ENCODE measurements at places on chromosomes 3 and 15.

GRCh38 chr15:64070965-64071851 is 22.4 kb downstream of the CIAO2A start:
- no peak overlapping the region for H3K4me3 ChIP-seq
- H3K36me3 ChIP-seq, result peaks cover 39% of the 10 kb centered on the region
- peaks cover 3% of the 10 kb centered on the region for H3K4me1 ChIP-seq
- DNase-seq, result no peak
- H3K27ac ChIP-seq, result peak overlapping the region; percentile 6

GRCh38 chr3:36461597-36461996 is 81.3 kb downstream of the STAC start:
- no peaks in the 10 kb centered on the region for H3K36me3 ChIP-seq
- H3K4me3 ChIP-seq, result no peak overlapping the region
- H3K27ac ChIP-seq, result no peak overlapping the region

DNA sequence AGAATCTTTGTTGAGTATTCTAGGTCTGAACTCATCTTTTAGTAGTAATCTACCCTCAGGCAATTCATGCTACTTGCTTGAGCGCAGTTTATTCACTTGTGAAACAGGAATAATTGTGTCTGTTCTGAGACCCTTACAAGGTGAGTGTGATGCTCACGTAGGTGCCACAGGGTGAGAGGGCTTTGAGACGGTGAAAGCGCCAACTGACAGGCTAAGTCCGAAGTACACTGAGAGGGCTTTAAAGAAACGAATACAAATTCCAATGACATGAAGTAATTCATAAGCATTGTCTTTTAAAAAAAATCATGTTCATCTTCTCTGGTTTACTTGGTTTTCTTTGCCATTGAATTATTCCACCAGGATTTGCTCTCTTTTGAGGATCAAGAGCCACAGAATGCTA is 393.7 kb upstream of the RGMA start:
- no peaks in the 10 kb centered on the region for H3K36me3 ChIP-seq
- H3K4me3 ChIP-seq, result no peak overlapping the region
- DNase-seq, result no peak
- H3K27ac ChIP-seq, result no peak overlapping the region
- H3K4me1 ChIP-seq, result no peaks in the 10 kb centered on the region
- no peaks in the 10 kb centered on the region for H3K27me3 ChIP-seq

GRCh38 chr3:185744997-185745843 is 79.6 kb downstream of the IGF2BP2 start:
- H3K27me3 ChIP-seq, result no peaks in the 10 kb centered on the region
- peak; percentile 78 for DNase-seq
- no peak overlapping the region for H3K4me3 ChIP-seq
- H3K27ac ChIP-seq, result peak overlapping the region; percentile 81

DNA sequence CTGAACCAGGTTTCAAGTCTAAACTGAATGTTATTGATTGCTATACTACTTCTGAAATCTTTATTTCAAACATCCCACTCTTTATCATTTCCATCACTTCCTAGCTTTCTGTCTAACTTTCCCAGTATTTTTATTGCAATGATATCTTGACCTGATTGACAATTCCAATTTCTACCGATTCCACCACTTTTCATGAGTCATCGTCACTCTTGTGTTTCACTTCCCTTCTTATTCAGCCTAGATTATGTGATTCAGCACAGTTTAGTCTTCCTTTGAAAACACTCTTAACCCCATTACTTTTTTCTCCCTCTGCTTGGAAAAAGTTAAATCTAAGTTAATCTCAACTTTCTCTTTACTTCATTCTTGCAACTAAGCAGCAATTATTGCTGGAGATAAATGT is 62.6 kb downstream of the SLC7A14 start:
- no peak overlapping the region for H3K27ac ChIP-seq
- H3K4me1 ChIP-seq, result no peaks in the 10 kb centered on the region
- no peaks in the 10 kb centered on the region for H3K36me3 ChIP-seq

- no peak overlapping the region for H3K27ac ChIP-seq
Observed at GRCh38 chr15:80514071-80514780, 110.0 kb downstream of the ARNT2 start.

DNA sequence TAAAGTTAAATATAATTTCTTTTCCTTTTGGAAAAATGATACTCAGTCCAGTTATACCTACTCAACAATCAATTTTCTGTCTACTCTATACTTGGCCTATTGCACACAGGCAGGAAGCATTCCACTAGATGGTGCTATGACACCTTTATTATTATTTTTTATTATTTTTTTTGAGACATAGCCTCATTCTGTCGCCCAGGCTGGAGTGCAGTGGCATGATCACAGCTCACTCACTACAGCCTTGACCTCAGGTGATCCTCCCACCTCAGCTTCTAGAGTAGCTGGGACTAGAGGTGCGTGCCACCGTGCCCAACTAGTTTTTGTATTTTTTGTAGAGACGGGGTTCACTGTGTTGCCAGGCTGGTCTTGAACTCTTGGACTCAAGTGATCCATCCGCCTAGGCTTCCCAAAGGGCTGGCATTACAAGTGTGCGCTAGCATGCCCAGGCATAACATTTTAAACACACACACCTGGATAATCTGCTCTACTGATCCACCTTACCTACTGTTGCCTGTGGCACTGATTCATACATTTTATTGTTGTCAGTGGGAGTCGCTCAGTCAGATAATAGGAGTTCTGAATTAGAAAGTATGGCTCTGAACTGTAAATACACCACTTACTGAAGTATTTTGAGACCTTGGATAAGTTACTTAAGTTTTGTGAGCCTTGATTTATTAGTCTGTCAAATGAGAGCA is 56.2 kb downstream of the EIF3J start:
- no peak for DNase-seq
- H3K4me3 ChIP-seq, result no peak overlapping the region
- no peaks in the 10 kb centered on the region for H3K4me1 ChIP-seq
- H3K36me3 ChIP-seq, result peaks cover 96% of the 10 kb centered on the region
- no peaks in the 10 kb centered on the region for H3K27me3 ChIP-seq

DNA sequence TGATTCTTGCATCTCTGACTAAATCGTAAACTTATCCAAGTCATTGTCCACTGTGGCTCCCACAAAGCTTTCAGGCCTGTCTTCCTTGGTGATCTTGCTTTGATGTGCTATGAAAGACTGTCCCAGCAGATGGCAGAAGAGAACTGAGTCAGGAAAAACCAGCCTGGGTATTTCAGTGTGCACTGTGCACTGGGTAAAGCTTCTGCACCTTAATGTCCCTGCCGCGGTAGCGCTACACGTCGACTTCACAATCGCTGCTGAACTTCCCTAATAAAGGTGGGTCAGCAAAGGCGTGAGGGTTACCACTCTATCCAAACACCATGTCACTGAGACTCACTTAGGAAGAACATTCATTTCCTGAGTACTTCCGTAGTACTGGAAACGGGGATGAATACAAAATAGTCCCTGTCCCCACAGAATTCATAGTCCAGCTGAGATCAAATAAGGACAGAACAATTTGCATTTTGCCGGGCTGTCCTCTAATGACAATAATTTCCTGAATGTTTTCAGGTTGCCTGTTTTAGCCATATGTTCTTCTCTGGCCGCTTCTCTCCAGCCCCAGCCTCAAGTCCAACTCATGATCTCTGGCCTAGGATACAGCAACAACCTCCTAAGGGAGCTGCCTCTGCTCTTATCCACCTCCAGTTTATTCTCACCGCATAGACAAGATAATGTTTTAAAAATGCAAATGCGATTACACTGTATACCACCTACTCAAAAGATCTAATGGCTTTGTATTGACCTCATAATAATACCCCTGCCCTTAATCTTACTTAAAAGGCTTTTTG is 83.6 kb upstream of the AKAP13 start:
- no peaks in the 10 kb centered on the region for H3K4me1 ChIP-seq
- no peaks in the 10 kb centered on the region for H3K27me3 ChIP-seq
- no peak for DNase-seq
- no peaks in the 10 kb centered on the region for H3K36me3 ChIP-seq
- H3K27ac ChIP-seq, result no peak overlapping the region

DNA sequence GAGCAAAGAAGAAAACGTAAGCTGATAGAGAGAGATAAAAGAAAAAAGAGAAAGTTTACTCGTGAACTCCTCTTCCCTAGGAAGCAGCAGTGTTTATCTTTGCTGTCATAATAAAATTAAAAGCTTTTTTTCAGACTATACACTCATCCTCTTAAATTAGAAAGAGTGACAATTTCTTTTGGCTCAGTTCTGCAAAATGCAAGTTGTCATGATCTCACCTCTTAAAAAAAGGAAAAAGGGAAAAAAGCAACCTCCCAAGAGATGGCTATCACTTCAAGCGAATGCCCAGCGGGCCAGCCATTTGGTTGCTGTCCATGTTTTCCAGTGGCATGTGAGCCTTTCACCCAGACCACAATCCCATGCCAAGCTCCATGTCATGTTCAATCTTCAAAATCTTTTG is 7.0 kb upstream of the THBS1 start:
- peaks cover 3% of the 10 kb centered on the region for H3K4me1 ChIP-seq
- H3K36me3 ChIP-seq, result no peaks in the 10 kb centered on the region
- H3K27ac ChIP-seq, result no peak overlapping the region
- DNase-seq, result no peak

- no peak overlapping the region for H3K27ac ChIP-seq
- H3K27me3 ChIP-seq, result no peaks in the 10 kb centered on the region
- H3K4me3 ChIP-seq, result no peak overlapping the region
- DNase-seq, result no peak
- peaks cover 27% of the 10 kb centered on the region for H3K4me1 ChIP-seq
Observed at GRCh38 chr3:129687586-129688125, 81.2 kb upstream of the PLXND1 start.

- DNase-seq, result no peak
- H3K4me1 ChIP-seq, result no peaks in the 10 kb centered on the region
- no peaks in the 10 kb centered on the region for H3K27me3 ChIP-seq
- no peak overlapping the region for H3K27ac ChIP-seq
Observed at GRCh38 chr3:86785386-86785785, 205.6 kb downstream of the VGLL3 start.

- H3K4me1 ChIP-seq, result no peaks in the 10 kb centered on the region
- no peaks in the 10 kb centered on the region for H3K36me3 ChIP-seq
- no peak overlapping the region for H3K27ac ChIP-seq
- no peaks in the 10 kb centered on the region for H3K27me3 ChIP-seq
- H3K4me3 ChIP-seq, result no peak overlapping the region
- no peak for DNase-seq
Observed at GRCh38 chr15:65812916-65813315, 20.8 kb upstream of the DENND4A start.

GRCh38 chr3:86744051-86744450 is 246.9 kb downstream of the VGLL3 start:
- no peak overlapping the region for H3K4me3 ChIP-seq
- no peak for DNase-seq
- no peaks in the 10 kb centered on the region for H3K4me1 ChIP-seq
- no peaks in the 10 kb centered on the region for H3K27me3 ChIP-seq
- H3K27ac ChIP-seq, result no peak overlapping the region
- H3K36me3 ChIP-seq, result no peaks in the 10 kb centered on the region

- H3K4me3 ChIP-seq, result no peak overlapping the region
- no peaks in the 10 kb centered on the region for H3K27me3 ChIP-seq
- H3K4me1 ChIP-seq, result peaks cover 19% of the 10 kb centered on the region
- no peaks in the 10 kb centered on the region for H3K36me3 ChIP-seq
- DNase-seq, result no peak
Observed at GRCh38 chr15:40070166-40070557, 31.2 kb upstream of the SRP14 start.

- H3K27ac ChIP-seq, result no peak overlapping the region
- H3K36me3 ChIP-seq, result no peaks in the 10 kb centered on the region
- no peaks in the 10 kb centered on the region for H3K27me3 ChIP-seq
- DNase-seq, result no peak
- H3K4me3 ChIP-seq, result no peak overlapping the region
- no peaks in the 10 kb centered on the region for H3K4me1 ChIP-seq
Observed at GRCh38 chr3:102078854-102079808, 229.8 kb downstream of the NFKBIZ start.

DNA sequence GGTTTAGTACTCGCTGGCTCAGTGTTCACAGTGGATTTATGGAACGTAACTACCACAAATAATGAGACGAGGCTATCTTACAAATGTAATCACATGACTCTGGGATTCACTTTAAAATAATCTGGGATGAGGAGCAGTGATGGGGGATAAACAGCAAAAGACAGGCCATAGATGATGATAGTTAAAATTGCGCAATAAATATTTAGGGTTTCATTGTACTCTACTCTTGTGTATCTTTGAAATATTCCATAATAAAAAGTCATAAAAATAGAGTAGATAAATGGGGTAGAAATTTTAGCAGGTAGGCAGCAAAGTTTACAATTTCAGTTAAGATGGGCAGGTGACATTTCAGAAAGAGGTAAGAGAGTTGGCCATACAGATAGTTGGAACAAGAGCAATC is 196.6 kb downstream of the KCNMB2 start:
- no peak overlapping the region for H3K4me3 ChIP-seq
- H3K4me1 ChIP-seq, result no peaks in the 10 kb centered on the region
- DNase-seq, result no peak
- no peaks in the 10 kb centered on the region for H3K36me3 ChIP-seq

DNA sequence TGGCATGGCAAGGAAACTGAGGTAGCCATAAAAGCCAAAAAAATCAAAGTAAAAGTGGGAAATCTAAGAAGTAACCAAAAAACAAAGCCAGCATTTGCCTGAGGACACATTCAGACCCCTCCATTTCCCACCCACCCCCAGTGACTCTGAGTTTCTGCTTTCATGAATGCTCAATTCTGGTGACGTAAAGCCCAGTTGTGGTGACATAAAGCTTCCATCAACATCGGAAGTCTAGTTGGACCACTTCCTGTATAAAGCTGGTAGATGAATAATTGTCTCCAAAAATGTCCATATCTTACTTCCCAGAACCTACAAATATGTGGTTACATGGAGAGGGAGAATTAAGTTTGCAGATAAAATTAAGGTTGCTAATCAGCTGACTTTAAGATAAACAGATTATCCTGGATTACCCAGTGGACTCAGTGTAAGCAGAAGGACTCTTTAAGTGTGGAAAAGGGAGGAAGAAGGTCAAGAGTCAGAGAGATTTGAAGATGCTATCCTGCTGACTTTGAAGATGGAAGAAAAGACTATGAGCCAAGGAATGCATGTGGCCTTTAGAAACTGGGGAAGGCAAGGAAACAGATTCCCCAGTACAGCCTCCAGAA is 62.0 kb upstream of the ST3GAL6 start:
- no peak overlapping the region for H3K27ac ChIP-seq
- no peak overlapping the region for H3K4me3 ChIP-seq
- H3K4me1 ChIP-seq, result peaks cover 2% of the 10 kb centered on the region
- H3K27me3 ChIP-seq, result no peaks in the 10 kb centered on the region

GRCh38 chr15:67784090-67784781 is 41.1 kb upstream of the SKOR1 start:
- no peaks in the 10 kb centered on the region for H3K4me1 ChIP-seq
- H3K4me3 ChIP-seq, result no peak overlapping the region
- no peaks in the 10 kb centered on the region for H3K27me3 ChIP-seq
- DNase-seq, result no peak

DNA sequence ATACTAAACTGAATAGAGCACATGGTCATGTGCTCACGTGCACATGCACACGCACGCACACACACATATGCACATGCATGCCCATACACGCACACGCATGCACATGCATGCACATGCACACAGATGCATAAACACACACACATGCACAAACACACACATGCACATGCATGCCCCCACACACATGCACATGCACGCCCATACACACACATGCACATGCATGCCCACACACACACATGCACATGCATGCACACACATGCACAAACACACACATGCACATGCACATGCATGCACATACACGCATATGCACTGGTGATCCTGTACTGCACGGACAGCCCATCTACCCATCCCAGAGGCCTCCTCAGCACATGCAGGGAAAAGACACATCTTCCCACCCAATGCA is 426.6 kb downstream of the OCA2 start:
- no peaks in the 10 kb centered on the region for H3K4me1 ChIP-seq
- no peak overlapping the region for H3K4me3 ChIP-seq
- no peaks in the 10 kb centered on the region for H3K36me3 ChIP-seq
- H3K27ac ChIP-seq, result no peak overlapping the region
- H3K27me3 ChIP-seq, result no peaks in the 10 kb centered on the region
- DNase-seq, result no peak

- no peaks in the 10 kb centered on the region for H3K36me3 ChIP-seq
- H3K4me3 ChIP-seq, result no peak overlapping the region
- no peak overlapping the region for H3K27ac ChIP-seq
- H3K27me3 ChIP-seq, result no peaks in the 10 kb centered on the region
Observed at GRCh38 chr3:134306320-134306719, 55.7 kb upstream of the RYK start.

All from RWPE2 (cell line).